Stimulated activated naive CD4-positive, alpha-beta T cell (primary cell): ENCODE measurements at places on chromosomes 6 and 20.

DNA sequence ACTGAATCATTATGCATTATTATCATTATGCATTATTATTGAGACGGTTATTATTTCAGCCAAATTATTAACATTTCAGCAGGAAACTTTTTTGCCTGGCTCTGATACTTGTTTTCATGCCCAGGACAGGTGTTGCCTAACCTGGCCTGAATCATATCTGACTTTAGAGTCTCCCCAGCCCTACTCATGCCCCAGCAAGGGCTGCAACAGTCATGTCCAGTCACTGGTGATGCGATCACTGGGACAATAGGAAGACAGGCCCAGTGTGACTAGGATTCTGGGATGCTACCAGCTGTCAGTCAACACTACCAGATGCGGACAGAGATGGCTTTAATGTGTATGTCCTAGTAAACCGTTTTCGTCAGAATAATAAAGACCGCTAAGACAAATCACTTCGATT is 285.0 kb downstream of the KHDC1L start:
- no peak for DNase-seq

DNA sequence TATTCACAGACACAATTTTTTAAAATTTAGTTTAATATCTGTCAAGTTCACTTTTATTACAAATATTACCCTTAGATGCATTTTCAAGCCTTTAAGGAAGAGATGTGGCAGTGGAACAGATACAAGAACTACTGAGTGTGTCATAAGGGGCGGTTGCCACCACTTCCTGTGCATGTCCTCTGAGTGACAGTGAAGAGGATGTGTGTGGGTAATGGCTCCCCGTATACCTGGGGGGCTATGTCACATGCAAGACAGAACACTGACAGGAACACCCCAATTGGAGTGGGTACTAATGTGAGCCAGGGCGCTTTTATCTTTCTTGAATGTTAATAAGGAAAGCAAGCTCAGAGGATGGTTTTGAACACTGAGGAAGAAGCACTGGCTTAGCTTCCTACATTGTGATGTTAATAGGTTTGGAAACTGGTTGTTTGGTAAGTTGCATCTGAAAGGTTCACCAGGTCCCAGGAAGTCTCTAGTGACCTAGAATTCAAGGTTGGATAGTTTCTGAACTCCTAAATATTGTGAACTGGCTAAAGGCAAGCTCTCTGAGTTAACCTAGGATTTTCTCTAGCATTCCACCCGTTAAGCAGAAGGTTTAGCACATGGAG is 83.4 kb upstream of the ASF1A start:
- DNase-seq, result peak; percentile 70

DNA sequence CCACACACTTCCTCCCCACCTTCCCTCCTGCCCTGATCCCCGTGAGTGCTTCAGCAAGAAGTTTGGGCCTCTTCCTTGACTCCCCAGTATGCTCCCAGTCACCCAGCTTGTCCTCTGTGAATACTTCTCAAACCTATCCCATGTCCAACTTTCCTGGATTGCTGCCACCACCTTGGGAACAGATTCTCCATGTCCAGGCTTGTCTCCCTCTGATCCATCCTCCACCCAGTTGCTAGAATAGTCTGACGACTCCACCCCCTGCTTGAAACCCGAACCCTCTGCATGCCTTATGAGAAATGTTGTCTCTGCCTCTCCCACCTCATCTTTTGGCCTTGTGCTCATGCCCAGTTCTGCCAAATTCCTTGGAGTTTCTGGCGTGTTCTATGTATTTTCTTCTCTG is 108.0 kb downstream of the PPP1R14C start:
- DNase-seq, result no peak

DNA sequence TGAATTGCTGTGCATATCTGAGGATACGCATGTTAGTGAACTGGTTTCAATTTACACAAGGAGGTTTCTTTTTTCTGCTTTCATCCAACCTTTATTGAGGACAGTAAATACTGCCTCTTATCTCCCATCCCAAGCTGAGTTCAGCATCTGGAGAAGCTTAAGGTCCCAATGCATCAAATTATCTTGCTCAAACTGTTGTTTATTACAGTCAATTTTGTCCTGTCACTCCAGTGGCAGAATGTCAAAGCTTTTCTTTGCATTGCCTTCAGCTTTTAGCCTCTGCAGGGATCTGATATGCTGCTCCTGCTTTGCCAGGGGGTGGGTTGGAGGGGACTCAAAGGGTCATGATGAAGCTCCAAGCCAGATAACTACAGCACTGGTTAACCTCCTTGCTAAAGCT is 435.4 kb upstream of the SOX4 start:
- no peak for DNase-seq

GRCh38 chr6:144844596-144844995 is 559.5 kb downstream of the UTRN start:
- DNase-seq, result no peak

DNA sequence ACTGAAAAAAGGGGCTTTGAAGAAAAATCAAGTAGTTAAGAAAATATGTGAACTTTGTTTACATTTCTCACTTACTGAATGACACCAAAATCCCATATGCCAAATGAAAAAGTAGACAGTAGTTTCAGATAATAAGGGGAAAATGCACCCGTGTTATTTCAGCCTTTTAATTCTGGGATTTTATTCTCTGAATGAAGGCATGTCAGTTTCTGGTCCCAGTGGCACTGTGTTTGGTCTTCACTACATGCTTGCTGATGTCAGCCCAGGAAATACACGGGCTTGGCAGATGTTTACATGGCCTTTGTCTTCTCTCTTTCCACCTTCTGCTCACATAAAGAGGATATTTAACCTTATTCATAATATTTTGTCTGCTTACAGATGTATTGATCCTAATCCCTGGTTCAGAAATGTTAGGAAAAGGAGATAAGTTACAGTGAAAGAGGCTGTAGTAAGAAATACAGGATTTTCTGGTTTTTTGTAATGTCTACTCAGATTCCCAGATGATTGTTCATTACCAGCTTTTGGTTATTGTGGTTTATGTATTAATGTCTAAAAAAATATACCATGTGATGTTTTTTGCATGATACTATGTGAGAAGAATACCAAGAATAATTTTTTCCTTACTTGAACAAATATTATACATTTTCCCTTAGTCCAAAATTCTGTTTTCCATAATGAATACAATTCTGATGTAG is 27.7 kb downstream of the DSE start:
- no peak for DNase-seq

- no peak for DNase-seq
These were observed 40.3 kb upstream of the XRN2 start for GRCh38 chr20:21262812-21263211.

GRCh38 chr6:161374971-161375873 is 101.4 kb upstream of the AGPAT4 start:
- DNase-seq, result no peak

DNA sequence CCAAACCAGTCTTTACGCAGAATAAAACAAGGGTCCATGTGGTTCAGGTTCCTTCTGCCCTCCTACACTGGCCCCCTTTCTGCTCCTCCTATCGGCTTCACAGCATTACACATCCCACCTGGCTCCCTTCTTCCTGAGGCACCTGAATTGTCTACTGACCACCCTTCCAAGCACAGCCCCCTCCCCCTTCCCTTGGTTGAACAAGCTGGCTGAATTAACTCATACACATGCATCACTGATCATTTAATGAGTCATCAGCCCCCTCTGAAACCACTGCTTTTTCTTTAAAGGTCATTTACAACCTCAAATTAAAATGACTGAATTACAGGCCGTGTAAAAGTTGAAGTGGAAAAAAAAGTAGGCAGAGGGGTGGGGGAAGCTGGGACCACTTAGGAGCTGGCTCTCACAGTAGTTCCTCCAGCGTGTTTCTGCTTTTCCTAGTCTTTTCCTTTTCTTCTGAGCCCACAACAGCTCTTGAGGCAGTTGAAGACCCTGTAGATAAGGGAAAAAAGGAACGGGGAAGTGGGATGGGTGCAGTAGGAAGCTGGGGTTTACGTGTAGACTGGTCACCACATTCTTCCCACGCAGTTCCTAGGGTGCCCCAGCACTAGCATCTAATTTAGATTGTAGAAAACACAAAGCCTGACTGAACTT is 67.6 kb downstream of the FYN start:
- DNase-seq, result no peak

- DNase-seq, result no peak
These were observed 19.2 kb upstream of the HAO1 start for GRCh38 chr20:7959484-7959883.

- no peak for DNase-seq
These were observed 174.1 kb downstream of the CARMIL1 start for GRCh38 chr6:25453288-25453687.

DNA sequence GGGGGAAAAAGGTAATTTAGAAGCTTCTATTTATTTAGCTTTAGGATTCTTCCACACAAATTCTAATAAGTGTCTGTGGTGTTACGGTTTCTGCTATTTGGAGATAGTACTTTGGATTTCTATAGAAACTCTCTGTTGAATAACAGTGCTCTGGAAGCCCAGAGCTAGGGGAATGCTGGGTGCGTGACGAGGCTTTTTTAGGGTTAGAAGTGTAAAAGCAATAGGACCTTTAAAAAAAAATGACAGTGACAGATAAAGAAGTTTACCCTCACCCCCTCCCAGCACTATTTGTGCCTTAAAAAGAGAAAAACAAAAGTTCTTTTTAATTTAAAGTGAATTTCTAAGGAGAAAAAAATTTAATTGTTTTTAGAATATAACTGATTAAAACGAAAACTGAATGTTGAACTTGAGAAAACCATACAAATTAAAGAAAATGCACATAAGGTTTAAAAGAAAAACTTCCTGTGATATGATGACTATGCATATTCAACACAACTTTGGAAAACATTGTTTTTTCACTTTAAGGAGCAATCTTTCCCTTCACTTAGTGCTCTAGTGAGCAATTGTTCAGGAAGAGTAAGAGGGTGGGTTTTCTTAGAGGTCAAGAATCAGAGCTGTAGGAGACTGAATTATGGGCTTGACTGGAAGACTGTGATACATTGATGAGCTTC is 89.6 kb upstream of the RIPOR2 start:
- DNase-seq, result no peak

GRCh38 chr20:23226612-23227265 is 123.9 kb upstream of the NXT1 start:
- no peak for DNase-seq

GRCh38 chr6:146770965-146771735 is 172.4 kb downstream of the ADGB start:
- peak; percentile 14 for DNase-seq

GRCh38 chr6:8944548-8944947 is 509.2 kb upstream of the SLC35B3 start:
- DNase-seq, result no peak

DNA sequence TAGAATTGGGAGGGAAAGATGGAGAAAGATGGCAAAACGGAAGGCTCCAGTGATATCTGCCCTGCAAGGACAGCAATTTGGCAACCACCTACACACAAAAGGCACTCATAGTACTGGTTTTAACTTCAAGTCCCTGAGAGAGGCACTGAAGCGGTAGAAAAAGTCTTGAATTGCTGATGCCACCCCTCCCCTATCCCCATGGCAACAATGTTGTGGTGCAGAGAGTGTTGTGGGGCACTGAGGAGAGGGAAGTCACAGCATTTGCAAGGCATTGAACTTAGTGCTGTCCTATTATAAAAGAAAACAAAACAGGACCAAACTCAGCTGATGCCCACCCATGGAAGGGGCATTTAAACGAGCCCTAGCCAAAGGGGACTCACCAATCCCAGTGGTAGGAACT is 343.7 kb downstream of the HAO1 start:
- no peak for DNase-seq

DNA sequence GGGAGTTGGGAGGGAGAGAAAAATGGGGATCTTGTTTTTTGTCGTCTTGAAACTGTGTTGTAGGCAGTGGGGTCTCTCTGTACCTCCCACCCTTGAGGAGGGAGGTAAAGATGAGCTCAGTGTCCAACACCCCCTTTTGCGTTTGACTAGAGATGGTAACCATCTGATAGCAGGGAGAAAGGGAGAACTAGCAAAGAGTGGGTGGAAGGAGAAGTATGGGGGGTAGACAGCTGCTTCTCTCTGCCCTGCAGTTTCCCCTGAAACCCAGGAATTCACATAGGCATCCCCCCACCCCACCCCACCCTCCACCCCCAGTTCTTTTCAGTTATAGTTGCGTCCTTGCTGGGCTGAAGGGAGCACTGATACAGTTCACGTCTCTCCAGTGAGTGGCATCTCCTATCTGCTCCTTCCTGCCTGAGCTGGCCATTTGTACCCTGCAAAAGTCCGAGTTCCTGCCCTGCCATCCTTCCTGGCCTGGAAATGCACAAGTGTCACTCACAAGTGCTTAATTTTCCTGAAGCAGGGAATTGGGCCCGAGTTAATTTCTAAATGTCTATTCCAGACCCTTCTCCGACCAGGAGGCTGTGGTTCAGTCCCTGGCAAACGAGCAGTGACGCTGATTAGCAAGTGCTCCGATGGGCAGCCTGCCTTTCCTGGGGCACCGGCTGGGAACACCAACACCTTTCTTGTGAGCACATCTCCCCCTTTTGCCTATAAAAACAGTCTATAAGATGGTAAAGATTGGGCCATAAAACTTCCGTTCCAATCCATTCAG is 1.5 kb downstream of the SIRPA start:
- no peak for DNase-seq

GRCh38 chr20:10314198-10314597 is 95.6 kb downstream of the SNAP25 start:
- DNase-seq, result no peak

DNA sequence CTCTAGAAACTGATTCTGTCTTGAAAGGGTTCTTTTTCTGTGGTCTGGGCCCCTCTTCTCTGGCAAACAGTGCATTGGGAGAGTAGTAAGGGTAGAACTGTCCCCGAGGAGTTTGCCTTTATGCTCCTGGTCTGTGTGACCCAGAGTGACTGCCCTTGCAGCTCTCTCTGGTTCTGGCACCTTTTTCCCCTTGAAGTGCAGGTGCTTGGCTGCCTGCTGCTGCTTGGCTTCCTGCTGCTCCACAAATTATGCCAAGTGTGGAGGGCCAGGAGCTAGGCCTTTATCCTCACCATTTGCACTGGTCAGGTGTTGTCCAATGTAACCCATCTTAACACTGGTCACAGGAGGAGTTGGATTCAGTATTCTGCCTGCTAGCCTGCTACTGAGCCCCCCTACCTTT is 11.2 kb downstream of the KIZ start:
- DNase-seq, result no peak

DNA sequence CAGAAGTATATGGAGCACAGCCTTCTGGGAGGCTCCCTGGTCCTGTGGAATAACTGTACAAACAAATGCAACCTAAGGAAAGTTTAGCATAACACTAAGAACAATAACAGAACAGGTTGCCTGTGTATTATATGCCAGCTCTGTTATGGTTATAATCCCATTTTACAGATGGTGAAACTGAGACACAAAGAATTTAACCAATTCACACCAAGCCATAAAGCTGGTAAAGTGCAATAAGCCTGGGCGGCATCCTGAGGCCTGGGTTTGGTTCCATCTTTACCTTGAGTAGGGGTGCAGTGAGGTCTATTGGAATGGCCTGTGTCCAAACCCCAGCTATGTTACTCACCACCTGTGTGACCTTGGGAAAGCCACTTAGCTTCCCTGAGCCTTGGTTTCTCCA is 14.7 kb upstream of the PACSIN1 start:
- no peak for DNase-seq
